ENCODE measurements at places on chromosomes 3 and 15.

- no peak for DNase-seq
Observed at GRCh38 chr3:131453533-131453932, 49.2 kb downstream of the MRPL3 start.

DNA sequence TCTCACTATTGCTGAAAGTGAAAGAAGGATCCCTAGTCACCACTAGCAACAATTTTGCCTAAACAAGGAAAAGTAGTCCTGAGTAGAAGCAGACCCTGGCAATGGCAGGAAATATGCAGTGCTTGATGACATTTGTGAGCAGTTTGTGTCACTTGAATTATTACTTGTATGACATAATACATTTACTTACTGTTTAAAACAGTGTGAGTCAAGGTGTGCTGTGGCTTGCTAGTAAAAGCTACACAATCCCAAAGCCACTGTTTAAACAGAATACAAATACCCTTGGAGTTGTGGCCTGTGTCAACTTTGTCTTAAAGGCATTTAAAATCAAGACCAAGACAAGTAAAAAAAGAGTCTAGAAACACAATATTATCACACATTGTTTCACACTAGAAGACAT is 775.4 kb downstream of the ROBO1 start:
- no peak for DNase-seq

DNA sequence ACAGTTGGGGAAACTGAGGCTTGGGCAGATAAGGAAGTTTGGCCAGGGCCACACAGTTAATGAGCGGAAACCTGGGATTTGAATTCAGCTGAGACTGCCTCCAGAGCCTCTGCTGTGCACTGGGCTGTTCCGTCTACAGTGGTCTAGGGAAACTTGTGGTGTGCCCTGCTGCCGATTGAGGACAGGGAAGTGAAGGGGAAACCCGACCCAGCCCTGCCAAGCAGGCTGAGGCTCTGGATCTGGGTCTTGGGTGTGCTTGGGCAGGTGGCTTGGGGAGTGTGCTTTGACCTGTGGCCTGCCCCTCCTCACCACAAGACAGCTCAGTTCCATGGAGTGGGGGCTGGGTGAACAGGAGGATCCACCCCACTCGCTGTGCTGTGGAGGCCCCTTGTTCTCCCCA is 17.6 kb downstream of the NISCH start:
- no peak for DNase-seq

DNA sequence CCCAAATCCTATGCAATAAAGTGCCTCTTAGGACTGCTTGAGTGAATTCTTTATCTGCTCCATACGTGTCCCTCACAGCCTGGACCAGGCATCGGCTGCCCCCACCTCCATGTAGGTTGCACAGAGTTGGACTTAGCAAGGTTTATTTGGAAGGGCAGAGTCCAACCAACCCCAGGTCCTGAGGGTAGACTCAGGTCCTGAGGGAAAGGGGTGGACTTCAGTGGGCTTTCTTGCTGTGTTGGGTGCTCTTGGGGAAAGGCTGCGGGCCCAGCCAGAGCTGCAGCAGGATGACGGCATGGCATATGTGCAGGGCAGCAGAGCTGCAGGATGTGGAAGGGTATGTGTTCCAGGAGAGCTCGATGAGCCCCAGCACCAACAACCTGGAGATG is 6.5 kb downstream of the ALG3 start:
- no peak for DNase-seq

- DNase-seq = no peak
Observed at GRCh38 chr3:29319798-29320197, 38.9 kb downstream of the RBMS3 start.

GRCh38 chr15:89664441-89665350 is 9.4 kb upstream of the KIF7 start:
- no peak for DNase-seq

- DNase-seq = no peak
Observed at GRCh38 chr3:5245927-5246326, 58.4 kb downstream of the EDEM1 start.

DNA sequence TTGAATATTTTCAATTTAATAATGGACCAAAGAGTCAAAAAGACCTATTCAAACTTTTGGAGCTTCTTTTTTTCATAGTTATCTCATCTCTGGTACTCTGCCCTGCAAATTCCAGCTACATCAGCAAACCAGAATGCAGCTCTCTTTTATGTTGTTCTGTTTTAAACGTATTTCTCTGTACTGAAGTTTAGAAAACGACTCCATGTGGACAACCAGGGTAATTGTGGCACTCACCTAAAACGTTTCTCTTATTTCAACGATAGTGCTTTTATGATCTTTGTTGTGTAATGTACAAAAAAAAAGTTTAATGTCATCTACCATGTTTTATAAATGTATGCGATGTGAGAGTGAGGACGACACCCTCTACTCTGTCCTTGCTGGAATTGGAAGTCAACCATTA is 1472.3 kb upstream of the GBE1 start:
- no peak for DNase-seq

GRCh38 chr15:49801796-49802195 is 180.9 kb downstream of the DTWD1 start:
- no peak for DNase-seq

GRCh38 chr3:426072-426471 is 229.5 kb downstream of the CHL1 start:
- DNase-seq = no peak

- no peak for DNase-seq
Observed at GRCh38 chr15:77010312-77010686, 15.4 kb downstream of the PSTPIP1 start.

GRCh38 chr15:101019366-101019896 is 100.3 kb downstream of the LRRK1 start:
- DNase-seq = no peak

DNA sequence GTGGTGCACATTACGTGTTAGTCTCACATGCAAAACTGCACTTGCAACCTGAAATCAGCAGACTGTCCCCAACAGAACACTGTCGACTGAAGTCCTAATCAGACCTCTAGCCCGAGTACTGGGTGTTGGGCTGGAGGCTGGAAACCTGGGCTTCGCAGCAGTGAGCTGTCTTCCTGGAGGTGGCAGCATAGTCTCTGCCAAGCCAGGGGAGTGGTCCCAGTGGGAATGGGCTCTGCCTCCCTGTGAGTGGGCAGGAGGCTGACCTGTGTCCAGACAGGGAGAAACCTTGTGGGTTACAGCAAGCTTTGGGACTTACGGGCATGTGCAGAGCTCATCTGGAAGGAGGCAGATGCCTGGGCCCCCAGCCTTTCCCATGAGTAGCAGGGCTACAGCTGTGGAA is 38.2 kb upstream of the MYZAP start:
- DNase-seq = no peak

GRCh38 chr3:81684751-81685395 is 76.6 kb downstream of the GBE1 start:
- no peak for DNase-seq

All from AG08396 (cell line).